ENCODE measurements at places on chromosomes 7 and 10. TPM values are rescaled to one million over a fixed set of nuclear protein-coding genes. Genes with fewer than 3 reads are reported as not detected.
A peak's percentile ranks its signal among the peaks of the same experiment; 100 is the strongest.

GRCh38 chr7:19079066-19079465 lies 38.4 kb downstream of the TWIST1 start:
- H3K27me3 ChIP-seq, result no peaks in the 10 kb centered on the region
- no peak overlapping the region for H3K27ac ChIP-seq
- no peaks in the 10 kb centered on the region for H3K4me1 ChIP-seq
- no peak overlapping the region for H3K4me3 ChIP-seq

DNA sequence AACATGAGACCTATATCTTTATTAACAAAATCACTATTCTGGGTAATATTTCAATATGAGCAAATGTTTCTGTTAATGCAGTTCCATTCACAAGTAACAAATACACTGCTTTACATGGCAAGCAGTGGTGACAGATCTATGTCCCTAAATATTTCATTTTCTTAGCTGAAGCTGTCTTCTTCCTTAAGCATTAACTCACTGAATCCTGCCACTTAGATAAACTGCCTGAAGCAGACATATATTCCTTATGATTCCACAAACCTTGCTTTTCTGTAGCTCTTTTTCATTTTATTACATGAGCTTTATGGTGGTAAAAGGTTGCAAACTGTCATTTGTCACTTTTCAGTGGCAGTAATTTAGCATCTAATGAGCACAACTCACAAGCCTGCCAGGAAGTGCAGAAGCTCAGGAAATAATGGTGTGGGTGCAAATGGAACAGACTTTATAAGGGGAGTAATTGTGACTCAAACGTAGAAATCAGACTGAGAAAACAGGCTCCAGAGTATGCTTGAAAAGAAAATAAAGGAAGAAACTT lies 217.2 kb downstream of the XPNPEP1 start:
- H3K36me3 ChIP-seq, result no peaks in the 10 kb centered on the region
- H3K27ac ChIP-seq, result no peak overlapping the region
- H3K27me3 ChIP-seq, result no peaks in the 10 kb centered on the region
- no peak overlapping the region for H3K4me3 ChIP-seq
- no peak for DNase-seq
- H3K4me1 ChIP-seq, result no peaks in the 10 kb centered on the region

DNA sequence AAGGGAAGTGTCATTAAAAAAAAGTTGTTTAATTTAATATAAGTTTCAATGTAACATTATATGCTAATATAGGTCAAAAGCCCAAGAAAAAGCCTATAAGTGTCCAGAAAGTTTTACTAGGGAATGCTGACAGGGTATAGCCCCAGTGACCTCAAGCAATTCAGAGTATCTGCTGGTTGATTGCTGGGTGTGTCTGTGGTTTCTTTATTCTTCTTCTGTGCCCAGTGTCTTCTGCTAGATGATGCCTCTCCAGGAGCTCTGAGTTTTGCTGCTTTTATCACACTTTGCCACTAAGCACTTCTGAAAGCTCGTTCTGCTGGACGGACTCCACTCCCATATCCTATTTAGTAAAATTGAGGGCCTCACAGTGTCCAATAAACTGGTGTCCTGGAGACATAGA lies 212.2 kb upstream of the NRG3 start:
- no peaks in the 10 kb centered on the region for H3K4me1 ChIP-seq
- DNase-seq, result no peak
- H3K4me3 ChIP-seq, result no peak overlapping the region
- H3K27ac ChIP-seq, result no peak overlapping the region
- no peaks in the 10 kb centered on the region for H3K36me3 ChIP-seq

DNA sequence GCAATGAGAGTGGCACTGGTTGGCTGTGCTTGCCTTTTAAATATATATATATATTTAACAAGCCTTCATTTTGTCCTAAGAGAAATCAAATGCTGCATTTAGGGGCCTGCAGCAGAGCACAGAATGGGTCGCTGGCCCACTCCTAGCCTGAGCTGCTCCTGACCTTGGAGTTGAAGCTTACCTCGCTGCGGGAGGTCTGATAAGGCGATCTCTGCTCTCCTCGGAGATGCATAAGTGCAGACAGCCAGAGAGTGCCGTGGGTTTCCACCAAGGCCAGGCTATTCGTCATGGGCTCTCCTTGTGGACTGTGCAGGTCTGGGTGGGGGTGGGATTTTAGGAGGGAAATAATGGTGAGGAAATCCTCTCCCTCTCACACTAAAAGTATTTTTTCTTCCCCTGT lies 99.5 kb upstream of the IKZF1 start:
- DNase-seq, result no peak
- no peak overlapping the region for H3K4me3 ChIP-seq
- no peaks in the 10 kb centered on the region for H3K27me3 ChIP-seq

GRCh38 chr10:44395902-44396670 lies 11.2 kb upstream of the CXCL12 start:
- DNase-seq, result no peak
- no peaks in the 10 kb centered on the region for H3K4me1 ChIP-seq
- no peaks in the 10 kb centered on the region for H3K36me3 ChIP-seq
- no peak overlapping the region for H3K27ac ChIP-seq
- H3K4me3 ChIP-seq, result no peak overlapping the region

- DNase-seq, result no peak
- H3K27me3 ChIP-seq, result no peaks in the 10 kb centered on the region
- no peak overlapping the region for H3K4me3 ChIP-seq
- H3K4me1 ChIP-seq, result peaks cover 47% of the 10 kb centered on the region
- H3K27ac ChIP-seq, result no peak overlapping the region
Measured at GRCh38 chr10:452512-453426, 236.7 kb downstream of the DIP2C start.

DNA sequence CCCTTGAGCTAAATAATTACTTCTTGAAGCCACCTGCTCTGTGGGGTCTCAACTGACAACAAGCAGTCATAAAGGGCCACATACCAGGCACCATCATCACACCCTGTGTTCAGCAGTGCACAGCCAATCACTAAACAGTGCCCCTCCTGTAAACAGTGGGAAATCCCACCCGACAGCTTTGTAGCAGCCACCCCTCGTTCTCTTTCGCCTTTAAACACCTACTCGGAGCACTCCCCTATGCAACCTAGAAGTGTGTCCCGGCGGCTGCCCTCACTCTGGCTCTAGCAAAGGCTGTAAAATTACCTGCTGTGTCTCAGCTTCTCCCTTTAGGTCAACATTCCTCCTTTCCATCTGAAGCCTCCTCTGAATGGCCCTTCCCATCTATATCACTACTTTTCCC lies 111.9 kb downstream of the TCERG1L start:
- H3K4me1 ChIP-seq, result no peaks in the 10 kb centered on the region
- no peaks in the 10 kb centered on the region for H3K36me3 ChIP-seq
- no peak for DNase-seq
- peaks cover 2% of the 10 kb centered on the region for H3K27me3 ChIP-seq
- no peak overlapping the region for H3K27ac ChIP-seq
- no peak overlapping the region for H3K4me3 ChIP-seq

DNA sequence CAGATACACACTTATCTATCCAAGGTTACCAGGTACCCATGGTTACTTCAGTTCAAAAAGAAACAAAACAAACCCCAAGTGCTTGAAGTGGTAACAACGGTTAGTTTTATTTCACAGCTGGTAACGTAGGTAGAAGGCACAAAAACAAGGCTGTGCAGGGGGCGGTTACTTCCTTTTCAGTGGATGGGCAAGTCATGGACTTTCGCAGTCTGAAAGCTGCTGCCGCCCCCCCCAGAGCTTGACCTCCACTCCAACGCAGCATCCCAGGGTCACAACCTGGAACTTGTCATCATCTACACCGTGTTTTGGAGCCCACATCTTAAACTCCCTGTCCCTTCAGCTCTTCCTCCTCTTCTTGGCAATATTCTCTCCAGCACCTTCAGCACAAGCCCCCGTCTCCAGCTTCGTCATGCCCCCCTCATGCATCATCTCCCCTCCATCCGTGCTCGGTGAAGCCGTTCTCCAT lies 181.2 kb upstream of the ITGB1 start:
- H3K27me3 ChIP-seq, result no peaks in the 10 kb centered on the region
- H3K4me3 ChIP-seq, result peak overlapping the region; percentile 52
- H3K4me1 ChIP-seq, result peaks cover 88% of the 10 kb centered on the region
- H3K27ac ChIP-seq, result peak overlapping the region; percentile 58
- DNase-seq, result peak; percentile 84
- no peaks in the 10 kb centered on the region for H3K36me3 ChIP-seq

GRCh38 chr7:38129162-38129561 lies 48.9 kb upstream of the STARD3NL start:
- no peak overlapping the region for H3K4me3 ChIP-seq
- peaks cover 5% of the 10 kb centered on the region for H3K4me1 ChIP-seq
- H3K27ac ChIP-seq, result no peak overlapping the region
- peaks cover 12% of the 10 kb centered on the region for H3K27me3 ChIP-seq

DNA sequence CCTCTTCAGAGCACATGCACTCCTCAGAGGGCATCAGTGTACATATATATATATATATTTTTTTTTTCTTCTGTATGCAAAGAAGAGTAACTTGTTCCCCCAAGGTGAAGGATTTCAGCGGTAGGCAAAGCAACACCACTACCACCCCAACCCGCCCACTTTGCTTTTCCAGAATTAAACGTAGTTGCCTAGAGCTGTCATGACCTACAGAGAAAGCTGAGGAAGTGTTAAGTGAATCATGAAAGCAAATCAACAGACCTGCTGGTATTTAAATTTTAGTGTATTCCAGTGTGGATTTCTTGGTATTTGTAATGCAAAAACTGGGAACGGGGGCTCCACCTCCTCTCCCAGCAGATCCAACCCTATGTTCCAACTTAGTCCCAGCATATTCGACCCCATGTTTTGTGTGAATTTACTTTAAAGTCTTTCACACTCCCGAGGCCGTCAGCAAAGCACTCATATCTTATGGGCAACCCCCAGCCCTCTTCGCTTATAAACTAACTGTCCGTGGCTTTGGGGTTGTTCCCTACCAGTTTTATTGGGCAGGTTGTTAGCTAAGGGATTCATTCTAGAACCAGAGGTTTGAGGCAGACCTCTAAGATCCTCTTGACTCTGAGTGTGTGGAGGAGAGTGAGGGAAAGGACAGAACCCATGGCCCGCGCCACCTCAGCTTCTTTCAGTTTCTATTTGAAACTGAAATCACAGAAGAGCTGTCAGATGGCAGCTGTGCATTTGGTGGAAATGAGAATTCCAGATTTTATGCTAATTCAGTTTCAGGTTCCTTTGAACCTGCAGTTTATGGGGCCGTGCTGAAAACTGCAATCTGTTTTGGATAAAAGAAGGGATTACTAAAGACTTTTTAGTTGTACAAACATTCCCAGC lies 450.2 kb upstream of the GALNT17 start:
- peaks cover 27% of the 10 kb centered on the region for H3K4me1 ChIP-seq
- peaks cover 8% of the 10 kb centered on the region for H3K27me3 ChIP-seq
- H3K36me3 ChIP-seq, result no peaks in the 10 kb centered on the region
- DNase-seq, result peak; percentile 53

DNA sequence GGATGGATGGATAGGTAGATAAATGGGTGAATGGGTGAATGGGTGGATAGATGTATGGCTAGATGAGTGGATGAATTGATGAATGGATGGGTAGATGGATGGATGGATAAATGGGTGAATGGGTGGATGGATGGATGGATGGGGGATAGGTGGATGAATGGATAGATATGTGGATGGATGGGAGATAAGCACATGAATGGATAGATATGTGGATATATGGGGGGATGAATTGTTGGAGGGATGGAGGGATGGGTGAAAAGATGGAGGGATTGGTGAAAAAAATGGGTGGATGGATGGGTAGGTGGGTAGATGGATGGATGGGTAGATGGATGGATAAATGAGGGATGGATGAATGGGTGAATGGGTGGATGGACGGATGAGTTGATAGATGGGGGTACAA lies 196.4 kb downstream of the FRMD4A start:
- H3K4me3 ChIP-seq, result no peak overlapping the region
- no peak for DNase-seq
- no peaks in the 10 kb centered on the region for H3K36me3 ChIP-seq
- H3K27me3 ChIP-seq, result peaks cover 3% of the 10 kb centered on the region

- H3K4me1 ChIP-seq, result peaks cover 9% of the 10 kb centered on the region
- no peak overlapping the region for H3K4me3 ChIP-seq
- peaks cover 5% of the 10 kb centered on the region for H3K27me3 ChIP-seq
Measured at GRCh38 chr7:117435475-117436043, 8.3 kb upstream of the ASZ1 start.

DNA sequence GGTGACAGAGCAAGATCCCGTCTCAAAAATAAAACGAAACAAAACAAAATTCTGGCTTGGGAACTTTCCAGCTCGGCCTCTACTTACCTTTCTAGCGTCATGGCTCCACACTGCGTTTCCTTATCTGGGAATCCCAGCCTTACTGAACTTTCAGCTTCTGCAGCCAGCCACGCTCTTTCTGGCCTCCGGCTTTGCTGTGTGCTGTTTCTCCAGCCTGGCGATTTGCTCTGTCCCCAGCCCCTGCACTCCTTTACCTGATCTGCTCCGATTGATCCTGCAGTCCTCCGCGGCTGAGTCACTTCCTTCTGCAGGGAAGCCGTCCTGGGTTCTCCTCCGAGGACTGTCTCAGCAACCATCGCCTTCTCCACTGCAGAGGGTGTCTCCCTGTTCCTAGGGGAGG lies 71.0 kb upstream of the FAM171A1 start:
- DNase-seq, result no peak
- peaks cover 5% of the 10 kb centered on the region for H3K4me1 ChIP-seq

DNA sequence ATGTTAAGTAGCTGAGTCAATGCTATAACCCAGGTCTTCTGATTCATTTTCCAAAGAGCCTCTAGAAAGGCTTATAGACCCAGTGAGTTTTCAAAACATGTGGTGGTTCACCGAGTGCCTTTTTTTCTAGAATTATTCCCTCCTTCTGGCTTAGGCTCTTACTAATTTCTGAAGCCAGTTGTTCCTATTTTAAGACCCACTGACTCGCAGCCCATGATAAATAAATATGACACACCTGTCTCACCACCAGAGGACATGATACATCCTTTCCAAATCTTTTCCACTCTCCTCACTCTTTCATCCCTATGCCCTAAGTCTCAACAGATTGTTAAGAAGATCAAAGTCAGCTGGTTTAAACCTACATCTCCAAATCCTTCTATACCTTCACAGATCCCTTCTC lies 126.0 kb upstream of the WNT16 start:
- H3K27ac ChIP-seq, result no peak overlapping the region
- DNase-seq, result no peak
- no peaks in the 10 kb centered on the region for H3K36me3 ChIP-seq
- H3K4me3 ChIP-seq, result no peak overlapping the region
- H3K4me1 ChIP-seq, result no peaks in the 10 kb centered on the region
- no peaks in the 10 kb centered on the region for H3K27me3 ChIP-seq

DNA sequence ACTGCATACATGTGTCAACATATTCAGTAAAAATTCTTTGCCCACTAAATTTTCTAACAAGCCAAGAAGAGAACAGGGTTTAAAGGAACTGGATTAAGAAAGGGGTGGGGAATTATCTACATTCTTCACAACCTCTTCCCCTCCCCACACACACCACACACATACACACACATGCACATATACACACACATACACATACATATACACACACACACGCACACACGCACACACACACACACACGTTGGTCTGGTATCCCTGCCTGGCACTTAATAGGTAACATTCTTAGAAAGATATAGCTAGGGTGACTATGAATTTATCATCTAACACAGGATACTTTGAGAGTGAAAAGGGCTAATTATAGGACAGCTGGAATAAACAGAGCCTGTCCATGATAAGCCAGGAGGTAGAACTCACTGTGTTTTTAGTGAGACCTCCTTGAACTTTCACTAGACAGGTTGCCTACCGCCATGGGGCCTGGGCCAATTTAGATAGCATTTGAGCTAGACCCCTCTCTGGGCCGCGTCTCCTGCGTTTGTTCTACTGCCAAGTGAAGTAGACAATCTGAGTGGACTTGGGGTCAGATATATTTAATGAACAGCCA lies 33.1 kb upstream of the EPC1 start:
- H3K4me3 ChIP-seq, result no peak overlapping the region
- H3K4me1 ChIP-seq, result peaks cover 11% of the 10 kb centered on the region
- H3K27me3 ChIP-seq, result no peaks in the 10 kb centered on the region
- H3K27ac ChIP-seq, result no peak overlapping the region
- peaks cover 2% of the 10 kb centered on the region for H3K36me3 ChIP-seq

The SLC29A3 gene
- 2.5 TPM for total RNA-seq

The PTN gene
- not detected for total RNA-seq

The CD36 gene
- total RNA-seq, result not detected

The ITIH5 gene
- not detected for total RNA-seq

The NPM3 gene
- 168 TPM for total RNA-seq

The NAPEPLD gene
- 9.3 TPM for total RNA-seq

The SFRP4 gene
- not detected for total RNA-seq

All from activated CD4-positive, alpha-beta memory T cell treated with anti-CD3 and anti-CD28 coated beads for 36 hours (primary cell).